ENCODE measurements at places on chromosomes 2 and 18.

GRCh38 chr2:118003396-118003824 is 10.5 kb downstream of the CCDC93 start:
- no peak for DNase-seq

DNA sequence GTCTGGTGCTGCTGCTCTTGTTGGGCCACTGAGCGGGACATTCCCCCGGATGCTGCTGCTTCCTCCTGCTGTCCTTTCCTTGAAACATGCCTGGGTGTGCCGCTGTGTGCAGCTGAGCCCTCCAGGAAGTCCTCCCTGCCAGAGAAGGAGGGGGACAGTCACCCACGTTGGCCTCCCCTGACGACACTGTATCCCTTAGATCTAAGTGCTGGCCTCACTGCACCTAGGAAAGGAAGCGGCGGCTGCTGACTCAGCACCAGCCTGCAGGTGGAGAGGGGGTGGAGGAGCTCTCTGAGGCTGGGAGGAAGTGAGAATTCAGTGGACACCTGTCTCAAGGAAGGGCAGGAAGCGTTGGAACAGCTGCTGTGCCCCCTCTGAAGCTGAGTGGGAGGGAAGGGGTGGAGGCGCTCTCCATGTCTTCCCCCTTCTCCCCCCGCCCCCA is 239.8 kb downstream of the HAUS1 start:
- no peak for DNase-seq

DNA sequence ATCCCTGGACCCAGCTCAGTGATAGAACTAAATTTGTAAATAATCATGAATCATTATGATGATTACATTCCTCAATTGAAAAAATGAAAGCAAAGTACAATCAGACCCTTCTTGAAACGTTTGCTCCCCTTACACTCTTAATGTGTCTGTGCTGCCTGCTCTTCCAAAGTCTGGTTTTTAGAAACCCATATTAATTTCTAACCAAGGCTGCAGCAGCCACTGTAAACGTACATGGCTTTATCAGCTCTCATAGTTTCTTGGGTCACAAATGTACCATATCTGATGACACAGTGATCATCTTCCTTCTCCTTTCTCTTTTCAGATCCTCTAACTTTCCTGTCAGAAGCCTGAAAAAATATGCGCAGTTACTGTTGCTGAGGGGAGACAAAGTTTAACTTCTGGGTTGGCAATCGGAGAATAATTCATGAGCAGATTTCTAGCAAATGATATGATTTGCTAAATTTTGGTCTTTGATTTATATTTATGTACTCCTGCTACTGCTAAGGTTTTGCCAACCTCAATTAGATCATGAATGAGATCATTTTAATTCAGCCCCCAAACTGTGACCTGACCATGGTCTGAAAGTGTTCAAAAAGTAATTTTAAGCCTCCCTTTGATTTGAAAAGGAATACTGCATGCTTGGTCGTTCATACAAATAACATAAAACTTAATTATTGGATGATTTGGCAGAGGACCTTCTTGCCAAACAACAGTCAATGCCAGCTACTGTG is 12.3 kb downstream of the ZEB2 start:
- DNase-seq, result no peak

DNA sequence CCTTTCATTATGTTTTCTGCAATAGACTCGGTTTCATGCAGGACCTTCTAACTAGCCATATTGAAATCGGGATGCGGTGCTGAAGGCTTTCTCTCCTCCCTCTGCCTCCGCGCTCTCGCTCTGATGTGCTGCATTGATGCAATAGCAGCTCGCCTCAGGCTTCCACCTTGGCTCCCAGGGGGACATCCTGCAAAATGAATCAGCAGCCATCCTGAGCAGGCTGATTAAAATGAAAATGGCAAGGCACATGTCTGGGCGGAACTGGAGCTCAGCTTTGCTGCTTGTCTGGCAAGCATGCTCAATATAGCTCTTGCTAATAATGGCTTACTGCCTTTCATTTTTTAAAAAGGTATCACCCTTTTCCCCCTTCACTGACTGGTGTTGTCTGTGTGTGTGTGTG is 806 bp upstream of the MYT1L start:
- DNase-seq, result no peak

GRCh38 chr2:73295751-73296400 is 2.5 kb upstream of the EGR4 start:
- DNase-seq, result no peak

GRCh38 chr2:37091873-37092272 is 7.6 kb downstream of the GPATCH11 start:
- DNase-seq, result no peak

- no peak for DNase-seq
Measured at GRCh38 chr18:54215069-54215468, 9.4 kb downstream of the MBD2 start.

GRCh38 chr18:3875376-3875775 is 425.4 kb downstream of the TGIF1 start:
- no peak for DNase-seq

DNA sequence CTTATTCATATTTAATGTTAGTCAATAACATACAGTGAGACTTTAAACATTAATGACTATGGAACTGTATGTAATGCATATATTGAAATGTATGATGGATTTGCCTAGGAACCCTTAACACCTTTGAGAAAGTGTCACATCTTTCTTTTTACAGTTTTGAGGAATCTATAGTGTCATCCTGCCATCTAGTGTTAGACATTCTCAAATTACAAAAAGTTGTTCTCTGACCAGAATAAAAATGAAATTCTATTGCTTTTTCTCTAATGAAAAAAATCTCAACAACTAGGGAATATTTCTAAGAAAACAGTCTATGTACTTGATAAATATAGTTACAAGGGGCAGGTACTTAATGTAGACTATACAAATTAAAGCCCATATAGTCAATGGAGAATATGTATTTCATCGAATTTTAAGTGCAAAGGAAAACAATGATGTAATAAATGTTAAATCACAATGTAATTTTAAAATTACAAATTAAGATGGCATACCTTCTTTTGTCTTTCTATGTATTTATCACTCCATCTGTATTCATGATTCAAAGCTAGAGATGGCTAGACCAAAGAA is 5.1 kb upstream of the CALCRL start:
- DNase-seq, result no peak

GRCh38 chr2:159617100-159617499 is 752 bp upstream of the BAZ2B start:
- no peak for DNase-seq

- DNase-seq, result no peak
Measured at GRCh38 chr2:23651187-23652080, 266.5 kb downstream of the KLHL29 start.
